T-helper 2 cell (primary cell): ENCODE measurements at places on chromosomes 6 and 20.

DNA sequence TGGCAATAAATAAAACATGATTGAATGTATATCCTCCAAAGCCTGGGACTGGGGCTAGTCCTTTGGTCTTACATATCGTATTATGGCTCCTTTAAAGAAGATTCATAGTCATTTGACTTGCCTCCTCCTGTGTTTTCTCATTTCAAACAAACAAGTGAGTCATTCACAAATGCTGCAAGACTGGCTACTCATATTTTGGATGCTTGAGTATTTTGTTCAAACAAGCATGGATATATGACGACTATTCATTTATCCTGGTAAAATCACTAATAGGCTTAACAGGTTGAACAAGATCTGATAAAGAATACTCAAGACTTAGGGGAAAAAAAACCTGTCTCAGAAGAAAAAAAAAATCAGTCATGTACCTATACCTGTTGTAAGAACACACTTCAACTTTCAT lies 111.1 kb upstream of the CCDC28A start:
- no peak for DNase-seq

DNA sequence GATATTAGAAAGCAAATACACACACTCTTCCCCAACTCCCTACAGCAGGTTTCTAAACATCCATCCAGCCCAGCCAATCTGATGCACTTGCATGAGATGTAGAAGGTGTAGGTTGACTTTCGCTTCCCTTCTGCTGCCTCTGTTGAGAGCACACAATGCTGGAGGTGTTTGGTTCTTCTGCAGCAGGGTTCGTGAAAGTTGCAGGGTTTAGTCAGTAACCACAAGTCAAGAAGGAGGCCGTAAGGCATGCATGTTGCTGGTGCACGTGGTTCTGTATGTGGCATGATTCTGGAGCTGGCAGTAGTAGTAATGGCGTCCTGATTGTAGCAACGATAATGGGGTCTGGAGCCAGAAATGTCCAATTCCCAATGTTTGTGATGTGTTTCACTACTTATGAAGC lies 53.0 kb downstream of the DEK start:
- DNase-seq = peak; percentile 94

DNA sequence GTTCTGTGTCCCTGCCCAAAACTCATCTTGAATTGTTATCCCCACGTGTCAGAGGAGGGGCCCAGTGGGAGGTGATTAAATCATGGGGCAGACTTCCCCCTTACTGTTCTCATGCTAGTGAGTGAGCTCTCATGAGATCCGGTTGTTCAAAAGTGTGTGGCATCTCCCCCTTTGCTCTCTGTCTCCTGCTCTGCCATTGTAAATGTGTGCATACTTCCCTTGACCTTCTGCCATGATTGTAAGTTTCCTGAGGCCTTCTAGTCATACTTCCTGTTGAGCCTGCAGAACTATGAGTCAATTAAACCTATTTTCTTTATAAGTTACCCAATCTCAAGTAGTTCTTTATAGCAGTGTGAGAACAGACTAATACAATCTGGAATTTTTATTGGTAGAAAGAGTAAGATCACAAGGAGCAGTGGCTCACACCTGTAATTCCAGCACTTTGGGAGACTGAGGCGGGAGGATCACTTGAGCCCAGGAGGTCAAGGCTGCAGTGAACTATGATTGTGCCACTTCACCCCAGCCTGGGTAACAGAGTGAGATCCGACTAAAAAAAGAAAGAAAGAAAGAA lies 47.1 kb upstream of the SLC22A16 start:
- no peak for DNase-seq

- DNase-seq = no peak
Measured at GRCh38 chr6:37531026-37531425, 31.3 kb upstream of the CCDC167 start.

DNA sequence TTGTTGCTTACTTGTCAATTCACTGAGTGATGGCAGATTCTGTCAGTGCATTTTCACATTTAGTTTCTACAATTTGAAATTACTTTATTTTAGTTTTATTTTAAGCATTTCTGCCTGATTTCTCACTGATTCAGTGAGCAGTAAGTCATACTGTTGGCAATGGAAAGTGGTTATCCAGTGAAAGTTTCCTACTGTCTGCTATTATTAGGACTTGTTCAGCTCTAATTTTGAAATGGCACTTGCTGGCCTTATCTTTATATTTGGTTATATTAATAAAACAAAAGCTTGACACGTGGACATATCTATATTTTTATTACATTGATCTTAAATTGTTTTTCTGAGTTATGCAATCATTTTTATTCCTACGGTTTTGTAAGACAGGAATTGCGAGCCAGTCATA lies 871.8 kb upstream of the SLC35B3 start:
- no peak for DNase-seq
